GM23248 (cell line): ENCODE measurements at places on chromosomes 7 and 10. TPM values are rescaled to one million over a fixed set of nuclear protein-coding genes. Genes with fewer than 3 reads are reported as not detected.

DNA sequence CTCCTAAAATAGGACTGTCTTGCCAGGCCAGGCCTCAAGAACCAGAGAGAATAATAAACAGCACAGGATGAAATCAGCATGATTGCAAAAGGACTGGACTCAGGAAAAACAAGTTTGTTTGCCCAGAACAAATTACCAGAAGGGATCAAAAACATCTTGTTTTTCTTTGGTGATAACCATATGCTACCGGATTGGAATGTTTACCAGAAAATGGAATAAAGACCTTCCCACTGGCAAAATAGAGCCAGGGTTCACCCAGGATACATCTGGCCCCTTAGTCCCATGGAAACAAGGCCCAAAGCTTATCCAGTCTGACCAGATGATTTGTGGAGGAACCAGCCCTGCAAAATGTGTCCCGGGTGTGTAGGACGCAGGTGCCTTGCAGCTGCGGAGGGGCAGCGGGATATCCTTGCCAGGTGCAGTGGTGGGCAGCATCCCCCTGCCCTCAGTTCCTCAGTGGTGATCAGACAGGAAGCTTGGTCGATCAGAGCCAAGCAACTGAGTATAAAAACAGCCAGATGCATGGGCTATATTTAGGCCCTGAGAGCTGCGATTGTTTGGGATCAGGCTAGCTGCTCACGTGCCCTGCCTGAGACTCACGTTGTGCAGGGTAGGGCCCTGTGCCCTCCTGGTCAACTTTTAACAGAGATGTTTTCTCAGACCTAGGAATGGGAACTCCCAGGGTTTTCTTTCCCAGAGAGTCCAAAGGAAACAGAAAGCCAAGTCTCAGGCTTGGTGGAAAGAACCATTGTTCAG, 4.6 kb upstream of the ZNF22 start:
- no peaks in the 10 kb centered on the region for H3K27me3 ChIP-seq
- H3K36me3 ChIP-seq: no peaks in the 10 kb centered on the region
- no peak overlapping the region for H3K4me3 ChIP-seq
- peaks cover 39% of the 10 kb centered on the region for H3K4me1 ChIP-seq
- peak overlapping the region; percentile 65 for H3K27ac ChIP-seq

Gene HOXA9
- 32.1 and 43.7 TPM in 2 replicates for total RNA-seq

DNA sequence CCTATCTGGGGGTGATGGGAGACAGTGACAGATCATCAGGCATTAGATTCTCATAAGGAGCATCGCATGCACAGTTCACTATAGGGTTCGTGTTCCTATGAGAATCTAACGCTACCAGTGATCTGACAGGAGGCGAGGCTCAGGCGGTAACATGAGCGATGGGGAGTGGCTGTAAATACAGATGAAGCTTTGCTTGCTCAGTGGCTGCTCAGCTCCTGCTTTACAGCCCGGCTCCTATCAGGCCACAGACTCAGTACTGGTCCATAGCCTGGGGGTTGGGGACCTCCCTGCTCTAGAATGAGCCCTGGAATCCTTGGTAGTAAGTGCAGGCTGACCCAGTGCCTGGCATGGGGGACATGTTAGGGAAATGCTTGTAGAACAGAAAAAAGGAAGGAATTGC, 426.0 kb downstream of the TYW1 start:
- H3K27ac ChIP-seq: no peak overlapping the region
- no peaks in the 10 kb centered on the region for H3K36me3 ChIP-seq
- no peak for DNase-seq
- H3K4me3 ChIP-seq: no peak overlapping the region
- H3K4me1 ChIP-seq: no peaks in the 10 kb centered on the region

Gene TMEM273
- total RNA-seq: not detected in 2 replicates

GRCh38 chr7:151599401-151600227, 79.9 kb upstream of the RHEB start:
- peaks cover 41% of the 10 kb centered on the region for H3K4me1 ChIP-seq
- H3K27ac ChIP-seq: peak overlapping the region; percentile 79
- H3K36me3 ChIP-seq: no peaks in the 10 kb centered on the region

GRCh38 chr7:137981668-137982067, 20.2 kb downstream of the CREB3L2 start:
- peaks cover 84% of the 10 kb centered on the region for H3K4me1 ChIP-seq
- no peak for DNase-seq
- no peaks in the 10 kb centered on the region for H3K27me3 ChIP-seq

GRCh38 chr7:102925976-102926782, 13.4 kb downstream of the LRRC17 start:
- peaks cover 17% of the 10 kb centered on the region for H3K4me1 ChIP-seq
- H3K27ac ChIP-seq: no peak overlapping the region
- no peak overlapping the region for H3K4me3 ChIP-seq

- no peaks in the 10 kb centered on the region for H3K36me3 ChIP-seq
- H3K4me1 ChIP-seq: peaks cover 29% of the 10 kb centered on the region
- peak overlapping the region; percentile 32 for H3K4me3 ChIP-seq
- H3K27ac ChIP-seq: peak overlapping the region; percentile 97
Measured at GRCh38 chr7:134613623-134614347, 32.9 kb upstream of the BPGM start.

DNA sequence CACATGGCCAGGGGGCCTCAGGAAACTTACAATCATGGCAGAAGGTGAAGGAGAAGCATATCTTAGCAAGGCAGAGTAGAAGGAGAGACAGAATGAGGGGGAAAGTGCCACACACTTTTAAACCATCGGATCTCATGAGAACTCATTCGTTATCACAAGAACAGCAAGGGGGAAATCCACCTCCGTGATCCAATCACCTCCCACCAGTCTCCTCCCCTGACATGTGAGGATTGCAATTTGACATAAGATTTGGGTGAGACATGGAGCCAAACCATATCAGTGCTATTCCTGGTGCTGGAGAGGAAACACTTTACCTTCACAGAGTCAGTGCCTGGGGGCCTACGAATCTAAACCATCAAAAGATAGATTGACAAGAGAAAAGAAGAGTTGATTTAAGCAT, 61.8 kb downstream of the LGI1 start:
- H3K36me3 ChIP-seq: no peaks in the 10 kb centered on the region
- no peak overlapping the region for H3K27ac ChIP-seq
- peaks cover 5% of the 10 kb centered on the region for H3K27me3 ChIP-seq
- H3K4me1 ChIP-seq: no peaks in the 10 kb centered on the region

GRCh38 chr10:122655524-122656307, 43.9 kb downstream of the C10orf120 start:
- H3K36me3 ChIP-seq: no peaks in the 10 kb centered on the region
- H3K27ac ChIP-seq: no peak overlapping the region
- peaks cover 20% of the 10 kb centered on the region for H3K27me3 ChIP-seq
- H3K4me1 ChIP-seq: no peaks in the 10 kb centered on the region

GRCh38 chr10:103265717-103266329, 11.1 kb upstream of the INA start:
- H3K4me1 ChIP-seq: no peaks in the 10 kb centered on the region
- H3K4me3 ChIP-seq: no peak overlapping the region
- DNase-seq: peak; percentile 79
- no peaks in the 10 kb centered on the region for H3K36me3 ChIP-seq
- peaks cover 30% of the 10 kb centered on the region for H3K27me3 ChIP-seq

DNA sequence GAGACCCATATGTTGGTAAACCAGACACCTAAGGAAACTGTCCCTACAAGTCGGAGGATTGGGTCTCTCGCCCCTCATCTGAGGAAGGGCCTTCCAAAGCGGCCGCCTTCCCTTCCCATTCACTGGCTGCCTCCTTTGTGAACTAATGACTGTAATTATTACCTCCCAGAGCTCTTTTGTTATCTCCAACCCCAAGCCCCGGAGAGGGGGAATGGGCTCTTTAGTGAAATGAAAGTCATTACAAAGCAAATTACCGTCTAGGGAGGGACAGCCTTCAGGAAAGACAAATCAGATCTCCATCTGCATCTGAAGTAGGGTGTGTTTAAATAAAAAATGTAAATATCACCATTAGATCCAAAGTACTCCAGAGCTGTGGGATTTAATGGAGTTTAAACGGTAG, 2.6 kb upstream of the GAD2 start:
- no peak for DNase-seq
- peaks cover 77% of the 10 kb centered on the region for H3K27me3 ChIP-seq
- no peaks in the 10 kb centered on the region for H3K36me3 ChIP-seq
- H3K4me1 ChIP-seq: no peaks in the 10 kb centered on the region
- no peak overlapping the region for H3K4me3 ChIP-seq
- H3K27ac ChIP-seq: no peak overlapping the region

Gene STEAP4
- not detected in 2 replicates for total RNA-seq

Gene CALCR
- total RNA-seq: not detected in 2 replicates

Gene NYAP1
- not detected in 2 replicates for total RNA-seq

Gene INMT
- 0.13 TPM in 1 of 2 replicates, not detected in the other for total RNA-seq

DNA sequence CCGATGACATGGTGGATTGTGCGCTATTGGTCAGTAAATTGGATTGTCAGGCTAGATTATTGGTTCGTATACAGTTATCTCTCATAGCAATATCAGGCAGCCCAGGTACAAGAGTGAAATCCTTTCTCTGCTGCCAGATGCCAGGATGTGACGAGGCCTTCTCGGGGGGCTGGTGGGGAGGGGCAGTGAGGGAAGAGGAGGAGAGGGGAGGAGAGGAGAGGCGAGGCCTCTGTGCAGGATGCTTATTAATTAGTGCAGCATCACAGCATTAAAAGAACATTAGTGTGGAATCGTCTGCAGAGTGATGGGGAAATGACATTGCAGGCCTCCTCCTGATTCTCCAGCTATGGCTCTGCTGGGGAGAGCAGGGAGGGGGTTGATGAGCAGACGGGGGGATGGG, 30.5 kb upstream of the SLF2 start:
- no peaks in the 10 kb centered on the region for H3K36me3 ChIP-seq
- H3K4me3 ChIP-seq: no peak overlapping the region
- DNase-seq: no peak
- peaks cover 8% of the 10 kb centered on the region; the same call in 1 of the 2 replicates for H3K4me1 ChIP-seq

Gene RBM20
- total RNA-seq: 0.13 TPM in 1 of 2 replicates, not detected in the other

GRCh38 chr10:986881-987619, 1.2 kb upstream of the GTPBP4 start:
- peak; percentile 81 for DNase-seq
- peak overlapping the region; percentile 92 for H3K4me3 ChIP-seq
- H3K4me1 ChIP-seq: peaks cover 27% of the 10 kb centered on the region
- H3K27ac ChIP-seq: peak overlapping the region; percentile 97

GRCh38 chr10:122328676-122329075, 45.8 kb upstream of the PLEKHA1 start:
- H3K27me3 ChIP-seq: no peaks in the 10 kb centered on the region
- no peak overlapping the region for H3K4me3 ChIP-seq
- H3K27ac ChIP-seq: no peak overlapping the region
- H3K36me3 ChIP-seq: no peaks in the 10 kb centered on the region

DNA sequence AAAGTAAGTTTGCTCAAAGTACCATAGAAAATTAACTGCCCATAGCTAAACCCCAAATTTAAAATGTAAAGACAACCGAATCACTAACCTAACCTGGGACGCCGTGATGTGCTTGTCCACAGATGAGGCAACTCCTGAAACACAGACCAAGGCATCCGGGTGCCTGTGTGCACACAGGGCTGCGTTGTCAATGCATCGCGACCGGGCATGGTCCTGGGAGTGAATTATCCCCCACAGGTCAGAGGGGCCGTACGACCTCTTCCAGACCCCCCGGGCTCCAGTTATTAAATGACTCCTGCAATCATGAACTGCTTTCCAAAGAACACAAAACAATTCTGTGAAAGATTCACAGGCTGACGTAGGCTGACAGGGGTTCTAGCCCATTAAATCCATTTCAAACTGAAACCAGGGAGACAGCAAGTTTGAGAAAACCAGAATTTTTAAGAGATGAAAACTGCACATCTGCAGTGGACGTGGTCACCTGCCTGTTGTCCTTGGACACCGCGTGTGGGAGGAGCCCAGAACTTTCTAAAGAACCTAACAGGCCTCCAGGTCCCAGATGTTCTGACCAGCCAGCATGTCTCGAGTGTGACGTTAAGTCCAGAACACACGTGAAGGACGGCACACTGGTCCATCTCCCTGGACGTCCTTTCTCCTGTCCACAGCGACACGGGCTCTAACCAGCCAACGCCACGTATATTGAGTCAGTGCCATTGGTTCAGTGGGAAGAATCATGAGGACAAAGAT, 297.8 kb downstream of the DNAJB6 start:
- no peaks in the 10 kb centered on the region for H3K27me3 ChIP-seq
- no peaks in the 10 kb centered on the region for H3K36me3 ChIP-seq
- H3K4me3 ChIP-seq: no peak overlapping the region
- DNase-seq: no peak
- no peak overlapping the region for H3K27ac ChIP-seq
